ENCODE measurements at places on chromosomes 5 and 9.

- DNase-seq = no peak
Measured at GRCh38 chr5:61790678-61791077, 458.6 kb downstream of the ZSWIM6 start.

DNA sequence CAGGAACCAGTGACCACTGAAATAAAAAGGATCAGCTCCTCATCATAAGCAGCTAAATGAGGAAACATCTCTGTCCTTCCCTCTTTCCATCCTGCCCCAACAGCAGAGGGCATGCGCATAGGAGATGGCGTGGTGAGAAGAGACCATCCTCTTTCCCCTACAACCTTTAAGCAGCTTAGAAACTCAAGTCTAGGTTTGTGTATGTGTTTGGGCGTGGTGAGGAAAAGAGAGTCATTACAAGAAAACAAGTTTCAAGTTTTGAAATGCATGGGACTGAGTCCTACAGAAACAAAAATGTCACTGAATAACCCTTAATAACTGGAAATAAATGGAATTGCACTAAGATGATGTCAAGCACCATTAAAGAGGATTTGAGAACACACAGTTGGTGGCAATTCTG is 96.4 kb upstream of the IL12B start:
- DNase-seq = no peak

- DNase-seq = no peak
Measured at GRCh38 chr9:81902626-81903025, 25.6 kb upstream of the SPATA31D4 start.

- DNase-seq = no peak
Measured at GRCh38 chr5:2921651-2922050, 170.2 kb upstream of the IRX2 start.

- DNase-seq = peak; percentile 56
Measured at GRCh38 chr5:149381986-149382338, 2.9 kb upstream of the IL17B start.

DNA sequence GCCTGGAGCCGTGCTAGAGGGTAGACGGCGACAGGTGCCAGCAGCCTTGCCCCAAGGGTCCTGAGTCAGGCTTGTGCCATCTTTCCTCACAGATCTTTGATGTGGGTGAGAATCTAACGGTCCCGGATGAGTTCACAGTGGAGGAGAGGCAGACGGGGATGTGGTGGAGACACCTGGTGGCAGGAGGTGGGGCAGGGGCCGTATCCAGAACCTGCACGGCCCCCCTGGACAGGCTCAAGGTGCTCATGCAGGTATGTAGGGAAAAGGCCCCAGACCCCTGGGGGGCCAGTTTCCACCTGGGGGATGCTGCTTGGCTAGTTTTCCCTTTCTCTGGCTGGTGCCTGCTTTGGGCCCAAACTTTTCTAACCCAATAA is 24.0 kb downstream of the PTGES2 start:
- DNase-seq = peak; percentile 32

GRCh38 chr9:1938675-1939170 is 76.4 kb upstream of the SMARCA2 start:
- no peak for DNase-seq

GRCh38 chr9:135040892-135041291 is 46.6 kb upstream of the OLFM1 start:
- no peak for DNase-seq

- no peak for DNase-seq
Measured at GRCh38 chr9:87718852-87719612, 6.9 kb upstream of the CTSL start.

DNA sequence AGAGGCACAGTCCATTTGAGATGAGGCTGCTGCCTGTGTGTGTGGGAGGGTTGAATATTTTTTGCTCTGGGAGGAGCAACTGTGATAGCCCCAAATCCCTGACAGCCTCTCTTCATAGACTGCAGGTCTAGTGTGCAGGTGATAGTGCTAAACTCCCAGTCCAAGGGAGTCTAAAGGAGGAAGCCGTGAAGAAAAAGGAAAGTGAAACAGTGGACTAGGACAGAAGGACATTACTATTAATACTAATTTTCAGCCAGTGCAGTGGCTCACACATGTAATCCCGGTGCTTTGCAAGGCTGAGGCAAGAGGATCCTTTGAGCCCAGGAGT is 295.0 kb downstream of the PDE4D start:
- DNase-seq = no peak

- no peak for DNase-seq
Measured at GRCh38 chr5:4953576-4953975, 186.6 kb upstream of the ADAMTS16 start.

DNA sequence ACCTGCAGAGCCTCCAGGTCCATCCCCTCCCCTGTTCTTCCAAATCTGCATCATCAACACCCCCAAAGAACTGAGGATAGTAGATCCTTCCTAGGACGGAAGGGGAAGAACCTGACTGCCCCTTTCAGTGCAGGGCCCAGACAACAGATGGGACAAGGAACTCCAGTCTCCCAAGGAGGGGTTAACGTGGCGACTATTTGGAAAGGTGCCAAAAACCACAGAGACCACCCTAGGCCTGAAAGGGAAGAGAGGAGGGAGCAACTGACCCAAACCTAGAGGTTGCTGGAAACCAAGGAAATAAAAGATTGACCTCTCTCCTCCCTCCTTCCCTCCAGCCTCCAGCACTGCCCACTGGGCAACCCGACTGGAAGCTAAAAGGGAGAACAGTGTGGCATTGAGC is 59.7 kb upstream of the NEURL1B start:
- no peak for DNase-seq

GRCh38 chr5:136682986-136683385 is 317.6 kb upstream of the TRPC7 start:
- no peak for DNase-seq

GRCh38 chr5:178449163-178450070 is 140.8 kb downstream of the COL23A1 start:
- no peak for DNase-seq

DNA sequence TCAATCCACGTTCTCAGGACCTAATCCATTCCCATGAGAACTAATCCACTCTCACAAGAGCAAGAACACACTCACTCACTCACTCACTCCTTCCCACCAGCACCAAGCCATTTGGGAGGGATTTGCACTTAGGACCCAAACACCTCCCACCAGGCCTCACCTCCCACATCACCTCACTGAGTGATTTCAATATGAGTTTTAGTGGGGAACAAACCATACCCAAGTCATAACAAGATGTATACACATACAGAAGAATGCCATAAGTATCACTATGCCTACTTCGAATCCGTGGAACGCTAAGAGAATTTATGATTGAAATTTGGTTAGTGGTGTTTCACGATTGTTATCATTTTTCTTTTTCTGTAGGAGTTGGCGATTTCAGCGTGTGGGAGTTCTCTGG is 29.3 kb upstream of the CTSL start:
- no peak for DNase-seq

- no peak for DNase-seq
Measured at GRCh38 chr5:65037831-65038815, 269.4 kb downstream of the CWC27 start.

GRCh38 chr5:3704661-3705060 is 109.0 kb downstream of the IRX1 start:
- DNase-seq = no peak

DNA sequence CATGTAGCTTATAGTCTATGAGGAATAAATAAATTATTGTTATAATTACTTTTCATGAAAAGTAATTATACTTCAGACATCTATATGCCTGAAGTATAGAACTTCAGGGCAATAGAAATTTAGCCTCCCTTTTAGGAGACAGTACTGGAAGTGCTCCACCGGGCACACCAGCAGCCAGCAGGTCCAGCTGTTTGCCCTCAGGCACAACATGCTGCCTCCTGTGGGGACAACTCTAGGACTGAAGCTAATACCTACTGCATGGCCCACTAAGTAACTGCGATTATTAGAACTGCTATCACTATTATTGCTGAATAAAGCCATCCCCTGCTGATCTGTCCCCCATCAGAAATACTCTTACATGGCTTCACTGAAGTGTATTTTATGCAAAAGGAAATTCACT is 329.6 kb downstream of the MED10 start:
- no peak for DNase-seq

DNA sequence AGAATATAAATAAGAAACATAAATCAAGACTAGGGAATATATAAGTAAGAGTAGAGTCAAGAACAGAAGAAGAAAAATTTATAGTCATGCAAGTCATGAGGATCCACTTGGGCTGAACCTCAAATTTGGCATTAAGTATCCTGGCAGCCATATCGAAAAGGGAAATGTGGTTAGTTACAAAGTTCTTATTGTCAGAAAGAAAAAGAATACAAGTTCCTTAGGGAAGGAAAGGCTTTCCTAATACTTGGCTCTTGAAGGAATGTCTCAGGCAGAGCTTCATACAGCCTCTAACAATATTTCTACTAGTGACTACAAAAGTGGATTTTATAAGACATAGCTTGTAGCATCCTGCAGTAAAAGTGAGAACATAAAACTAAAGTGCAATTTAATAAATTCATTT is 45.4 kb downstream of the TMEM252 start:
- DNase-seq = no peak

DNA sequence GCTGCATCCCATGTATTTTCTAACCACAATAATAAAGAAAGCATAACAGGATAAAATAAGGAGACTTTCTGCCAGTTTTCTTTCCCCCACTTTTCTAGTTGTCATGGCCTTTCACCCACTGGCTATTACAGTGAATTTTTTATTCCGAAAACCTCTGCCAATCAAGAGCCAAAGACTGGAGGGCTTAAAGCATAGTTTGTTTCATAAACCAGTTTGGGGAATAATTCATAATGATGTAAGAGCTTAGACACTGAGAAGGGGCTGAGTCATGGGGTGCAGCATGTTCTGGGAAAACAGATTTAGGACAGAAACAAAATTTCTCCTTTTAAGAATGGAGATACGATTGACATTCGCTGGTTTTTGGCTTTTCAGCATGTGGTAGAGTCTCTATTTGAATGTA is 4.4 kb upstream of the GLIPR2 start:
- no peak for DNase-seq

DNA sequence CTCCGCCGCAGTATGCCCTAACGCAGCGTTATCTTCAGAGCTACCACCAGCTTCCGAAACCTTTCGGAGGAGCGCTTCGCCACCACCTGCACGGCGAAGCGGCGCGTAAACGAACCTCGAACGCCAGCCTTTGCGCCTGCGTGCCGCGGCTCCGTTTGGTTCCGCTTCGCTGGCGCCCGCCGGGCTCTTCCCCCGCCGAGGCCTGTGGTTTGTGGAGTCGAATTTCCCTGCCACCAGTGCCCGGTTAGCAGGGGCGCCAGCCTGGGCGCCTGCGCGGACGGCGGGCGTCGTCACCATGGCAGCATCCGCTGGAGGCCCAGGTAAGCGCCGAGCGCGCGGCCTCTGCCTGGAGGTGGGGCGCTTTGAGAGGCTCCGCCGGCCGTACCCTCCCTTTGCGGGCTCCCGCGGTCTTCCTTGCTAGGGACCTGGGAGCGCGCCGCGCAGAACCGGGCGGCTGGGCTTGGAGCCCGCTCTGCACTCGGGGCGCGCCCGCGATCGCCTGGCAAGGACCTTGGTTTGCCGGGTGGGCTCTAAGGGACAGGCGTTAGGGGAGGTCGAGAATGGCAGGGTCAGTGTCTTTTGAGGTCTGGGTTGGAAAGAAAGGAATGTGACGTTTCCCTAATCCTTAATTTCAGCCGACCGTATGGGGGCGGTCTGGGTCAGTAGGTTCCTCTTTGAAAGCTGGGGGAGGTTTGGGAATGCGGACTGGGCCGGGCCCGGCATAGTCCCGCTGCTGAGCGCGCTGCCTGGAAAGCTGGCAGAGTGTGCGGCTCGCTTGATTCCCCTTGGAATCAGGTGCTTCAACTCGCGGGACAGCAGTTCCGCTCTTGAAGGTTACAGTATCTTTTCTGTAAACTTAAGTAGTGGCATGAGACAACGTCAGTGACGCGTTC is at the start of gene FAM151B:
FAM151B (plus strand) TSS at position 272 of the 893 bp plus-strand sequence; CDS start at position 296, 24 bp downstream.
- peak; percentile 75 for DNase-seq

DNA sequence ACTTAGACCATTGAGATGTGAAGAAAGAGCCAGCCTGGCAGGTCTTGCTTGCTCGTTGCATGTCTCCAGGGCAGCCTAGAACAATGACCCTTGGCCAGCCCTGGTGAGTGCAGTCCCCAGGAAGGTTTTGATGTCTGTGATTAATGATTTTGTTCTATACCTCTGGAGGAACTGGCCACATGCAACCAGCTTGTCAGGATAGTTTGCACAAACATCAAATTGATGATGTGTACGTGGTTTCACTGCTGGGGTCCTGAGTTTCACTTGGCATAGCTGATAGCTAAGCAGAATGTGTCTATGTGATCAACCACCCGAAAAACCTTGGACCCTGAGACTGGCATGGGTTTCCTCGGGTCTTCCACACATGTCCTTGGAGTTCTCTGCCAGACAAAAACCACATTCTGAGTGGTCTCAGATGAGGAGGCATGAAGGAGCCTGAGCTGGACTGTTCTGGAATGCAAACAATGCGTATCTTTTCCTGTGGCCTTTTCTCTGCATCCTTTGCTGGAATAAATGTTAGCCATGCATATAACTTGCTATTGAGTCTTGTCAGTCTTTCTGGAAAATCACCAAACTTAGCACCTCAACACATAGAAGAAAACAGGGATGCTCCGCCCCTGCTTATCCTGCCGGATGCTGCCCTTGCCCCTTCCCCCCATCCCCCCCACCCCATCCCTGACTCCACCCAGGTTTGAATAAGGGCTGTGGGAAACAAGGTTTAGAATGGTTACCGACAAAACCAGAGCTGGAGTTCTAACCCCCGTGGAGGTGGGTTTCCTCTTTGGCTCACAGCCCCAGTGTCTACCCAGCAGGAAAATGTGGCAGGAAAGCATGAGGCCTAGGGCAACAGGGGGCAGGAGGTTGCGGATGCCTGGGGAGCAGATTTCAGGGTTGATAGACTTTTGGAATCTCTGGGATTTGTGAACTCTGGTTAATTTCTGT is 50.1 kb upstream of the ANKRD33B start:
- DNase-seq = no peak

GRCh38 chr9:1490341-1491232 is 440.4 kb downstream of the DMRT2 start:
- no peak for DNase-seq

Data from stimulated activated CD4-positive, alpha-beta T cell treated with anti-CD3 and anti-CD28 coated beads, Interleukin-4, amount 100 ng/mL, for 4 hours (primary cell).